ENCODE measurements at places on chromosomes 4 and X. TPM values are rescaled to one million over a fixed set of nuclear protein-coding genes. Genes with fewer than 3 reads are reported as not detected.
A peak's percentile ranks its signal among the peaks of the same experiment; 100 is the strongest.

DNA sequence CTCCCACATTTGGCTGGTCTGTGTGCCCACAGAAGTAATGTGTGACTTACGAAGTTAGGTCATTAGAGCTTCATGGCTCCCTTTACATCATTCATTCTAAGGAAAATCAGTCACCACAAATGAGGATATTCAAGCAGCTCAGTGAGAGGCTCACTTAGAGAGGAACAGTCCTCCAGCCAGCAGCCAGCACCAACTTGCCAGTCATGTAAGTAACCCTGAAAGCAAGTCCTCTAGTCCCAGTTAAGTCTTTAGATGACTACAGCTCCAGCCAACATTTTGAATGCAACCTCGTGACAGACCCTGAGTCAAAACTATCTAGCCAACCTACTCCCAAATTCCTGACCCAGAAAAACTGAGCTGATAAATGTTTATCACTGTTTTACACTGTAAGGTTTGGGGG is 71.3 kb downstream of the LRBA start:
- DNase-seq: no peak

DNA sequence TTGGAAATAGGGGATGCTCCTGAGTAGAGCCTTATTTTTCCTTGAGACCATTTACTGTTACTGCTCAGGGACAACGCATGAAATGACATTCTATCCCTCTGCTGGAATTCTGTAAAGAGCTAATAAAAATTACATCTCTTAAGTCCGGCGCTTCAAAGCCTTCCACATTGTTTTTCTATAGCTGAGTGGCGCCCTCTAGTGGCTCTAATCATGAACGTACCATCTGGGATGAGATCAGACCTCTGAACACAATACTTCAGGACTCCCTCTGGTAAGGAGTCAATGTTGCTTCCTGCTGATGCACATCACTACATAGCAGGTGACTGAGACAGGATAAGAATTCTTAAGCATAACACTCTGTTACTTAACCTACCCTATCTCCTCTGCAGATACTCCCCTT is 6.0 kb downstream of the HMGN5 start:
- peak; percentile 83 for DNase-seq

- no peak for DNase-seq
These were observed 992 bp downstream of the GDPD2 start for GRCh38 chrX:70423936-70424675.

- DNase-seq: peak; percentile 30
These were observed 104.0 kb upstream of the MBNL3 start for GRCh38 chrX:132592880-132593279.

Gene FMR1NB
- not detected for total RNA-seq

- no peak for DNase-seq
These were observed 6.2 kb downstream of the TMEM131L start for GRCh38 chr4:153472122-153473037.

- DNase-seq: no peak
These were observed 40.2 kb downstream of the SEC24B start for GRCh38 chr4:109473824-109474223.

Gene GPR34
- not detected for total RNA-seq

Data from HT-29 (cell line).